ENCODE measurements at places on chromosomes 1 and 21.

GRCh38 chr21:36700295-36700970 is 1.5 kb downstream of the SIM2 start:
- no peak for DNase-seq

- no peak for DNase-seq
These were observed 40.9 kb downstream of the CYP4A11 start for GRCh38 chr1:46900401-46900800.

- DNase-seq: no peak
These were observed 93.4 kb downstream of the PRDM16 start for GRCh38 chr1:3162322-3162882.

DNA sequence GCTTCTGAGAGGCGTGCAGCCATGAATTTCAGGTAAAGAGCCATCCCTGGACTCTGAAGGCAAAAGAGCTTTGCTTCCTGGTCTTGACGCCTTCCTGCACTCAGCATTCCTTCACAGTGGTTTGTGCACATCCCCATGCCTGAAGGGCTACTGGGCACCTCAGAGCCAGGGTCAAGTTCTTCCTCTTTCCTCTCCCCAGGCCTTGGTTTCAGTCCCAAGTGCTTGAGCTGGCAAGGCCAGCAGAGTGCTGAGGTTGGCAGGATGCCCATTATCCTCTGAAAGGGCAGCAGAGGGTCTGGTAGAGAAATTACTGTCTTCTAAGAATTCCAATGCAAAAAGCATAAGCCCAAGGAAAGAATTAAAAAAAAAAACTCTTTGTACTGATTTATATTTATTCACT is 1064.9 kb downstream of the TTLL7 start:
- DNase-seq: no peak

DNA sequence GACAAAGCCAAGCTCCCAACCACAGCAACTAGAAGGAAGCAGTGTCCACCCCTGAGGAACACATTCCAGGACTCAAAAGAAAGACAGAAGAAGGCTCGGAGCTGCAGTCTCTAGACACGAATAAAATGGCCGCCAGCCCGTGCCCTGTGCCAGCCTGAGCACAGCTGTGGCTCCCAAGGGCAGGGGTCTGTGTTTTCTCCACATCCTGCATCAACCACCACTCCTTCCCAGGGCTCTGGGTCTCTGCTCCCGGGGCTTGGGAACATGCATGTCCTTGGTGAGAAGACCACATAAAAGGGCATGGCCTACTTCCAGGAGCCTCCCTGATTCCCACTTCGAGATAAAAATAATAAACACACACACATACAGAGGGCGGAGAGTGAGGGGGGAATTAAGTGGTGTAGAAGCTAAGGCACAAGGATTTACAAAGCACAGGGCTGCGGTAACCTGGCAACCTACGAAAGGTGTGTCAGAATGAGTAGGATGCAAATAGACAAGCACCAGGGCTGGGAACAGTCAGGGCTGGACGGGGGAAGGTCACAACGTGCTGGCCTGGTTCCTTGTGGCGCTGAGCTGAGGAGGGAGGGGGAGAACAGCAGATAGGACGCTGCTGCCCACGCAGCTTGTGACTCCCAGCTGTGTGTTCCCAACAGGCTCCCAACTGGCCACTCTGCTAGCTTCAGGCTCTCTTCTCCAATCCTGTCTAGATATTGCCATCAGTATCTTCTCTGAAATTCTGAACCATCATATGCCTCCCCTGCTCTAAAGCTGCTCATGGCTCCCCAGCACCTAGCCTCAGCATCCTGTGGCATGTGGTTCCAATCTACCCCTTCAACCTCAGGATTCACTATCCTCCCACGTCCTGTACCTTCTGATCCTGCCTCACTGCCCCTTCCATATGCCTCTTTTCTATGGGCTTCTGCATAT is 72.5 kb downstream of the CD34 start:
- DNase-seq: peak; percentile 56

GRCh38 chr1:200732438-200732837 is 6.3 kb upstream of the CAMSAP2 start:
- peak; percentile 49 for DNase-seq

- no peak for DNase-seq
These were observed 19.3 kb upstream of the IL22RA1 start for GRCh38 chr1:24162201-24162600.

GRCh38 chr1:162003061-162003829 is 20.4 kb downstream of the OLFML2B start:
- no peak for DNase-seq

DNA sequence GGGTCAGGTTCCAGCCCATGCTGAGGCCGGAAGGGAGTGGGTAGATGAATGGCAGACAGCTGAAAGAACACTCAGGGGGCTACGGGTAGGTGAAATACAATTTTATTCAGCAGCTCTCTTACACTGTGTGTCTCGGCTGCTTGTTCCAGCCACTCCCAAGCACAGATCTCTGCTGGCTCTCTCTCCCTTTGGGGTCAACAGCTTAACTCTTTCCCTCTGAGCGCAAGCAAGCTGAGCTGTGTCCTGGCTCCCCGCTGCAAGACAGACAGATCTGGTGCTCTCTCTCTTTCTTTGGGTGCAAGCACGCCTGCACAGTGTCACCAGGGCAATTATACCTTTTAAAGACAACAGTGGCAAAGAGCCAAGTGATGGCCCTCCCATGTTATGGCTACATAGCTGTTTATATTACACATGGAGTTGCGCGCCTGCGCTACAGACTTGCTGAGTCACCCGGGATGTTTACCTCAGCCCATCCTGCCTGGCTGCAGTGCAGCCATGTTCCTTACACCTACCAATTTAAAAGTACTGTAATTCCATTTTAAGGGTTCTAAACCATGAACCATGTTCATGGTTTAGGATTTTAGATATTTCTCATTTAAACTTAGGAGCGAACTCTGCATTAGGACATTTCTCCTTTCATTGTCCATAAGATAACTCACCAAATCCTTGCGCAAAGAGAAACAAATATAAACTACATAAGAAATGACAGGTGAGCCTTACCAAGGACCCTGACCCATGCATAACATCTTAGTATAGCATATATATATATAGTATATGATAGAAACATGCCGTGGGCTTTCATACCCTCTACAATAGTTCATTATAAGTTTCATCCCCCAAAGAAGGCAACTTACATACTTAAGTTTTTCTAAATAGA is 396.5 kb downstream of the SMYD3 start:
- peak; percentile 93 for DNase-seq

GRCh38 chr1:151992303-151993083 is 1.2 kb downstream of the S100A10 start:
- DNase-seq: peak; percentile 59

- no peak for DNase-seq
These were observed 1.2 kb downstream of the ELOVL1 start for GRCh38 chr1:43366601-43367025.

GRCh38 chr1:60108196-60108595 is 34.6 kb upstream of the C1orf87 start:
- no peak for DNase-seq

GRCh38 chr1:201275253-201275666 is 8.0 kb upstream of the PKP1 start:
- DNase-seq: peak; percentile 84

- no peak for DNase-seq
These were observed 8.5 kb downstream of the TRIM46 start for GRCh38 chr1:155182052-155182550.

DNA sequence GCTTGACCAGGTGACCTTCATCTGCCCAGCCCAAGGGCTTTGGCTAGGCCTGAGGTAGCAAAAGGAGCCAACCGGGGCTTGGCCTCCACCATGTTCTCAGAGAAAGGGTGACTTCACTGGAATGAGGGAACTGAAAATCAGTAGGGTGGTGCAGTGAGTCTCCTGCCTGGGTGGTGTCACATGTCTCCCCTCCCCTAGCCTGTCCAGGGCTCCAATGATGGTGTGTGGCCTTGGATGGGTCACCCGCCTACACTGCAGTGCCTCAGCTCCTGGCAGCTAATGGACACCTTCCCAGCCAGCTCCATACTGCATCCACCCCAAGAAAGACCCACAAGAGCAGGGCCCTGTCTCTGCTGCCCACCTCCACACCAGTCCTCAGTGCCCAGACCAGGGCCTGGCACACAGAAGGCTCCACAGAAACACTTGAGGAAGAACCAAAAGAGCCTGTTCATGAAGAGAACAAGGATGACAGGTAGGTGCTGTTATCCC is 678.7 kb downstream of the MATN1 start:
- DNase-seq: no peak

DNA sequence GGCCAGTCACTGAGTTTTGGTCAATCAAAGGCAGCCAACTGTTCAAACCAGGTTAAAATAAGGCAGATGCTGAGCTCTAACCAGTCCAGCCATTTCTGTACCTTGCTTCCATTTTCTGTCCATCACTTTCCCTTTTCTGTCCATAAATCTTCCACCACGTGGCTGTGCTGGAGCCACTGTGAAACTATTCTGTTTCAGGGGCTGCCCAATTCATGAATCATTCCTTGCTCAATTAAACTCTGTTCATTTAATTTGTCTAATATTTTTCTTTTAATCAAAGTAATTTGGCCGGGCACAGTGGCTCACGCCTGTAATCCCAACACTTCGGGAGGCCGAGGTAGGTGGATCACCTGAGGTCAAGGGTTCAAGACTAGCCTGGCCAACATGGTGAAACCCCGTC is 22.7 kb upstream of the LGALS8 start:
- no peak for DNase-seq

- DNase-seq: no peak
These were observed 13.6 kb downstream of the GRIK3 start for GRCh38 chr1:37020653-37021277.

DNA sequence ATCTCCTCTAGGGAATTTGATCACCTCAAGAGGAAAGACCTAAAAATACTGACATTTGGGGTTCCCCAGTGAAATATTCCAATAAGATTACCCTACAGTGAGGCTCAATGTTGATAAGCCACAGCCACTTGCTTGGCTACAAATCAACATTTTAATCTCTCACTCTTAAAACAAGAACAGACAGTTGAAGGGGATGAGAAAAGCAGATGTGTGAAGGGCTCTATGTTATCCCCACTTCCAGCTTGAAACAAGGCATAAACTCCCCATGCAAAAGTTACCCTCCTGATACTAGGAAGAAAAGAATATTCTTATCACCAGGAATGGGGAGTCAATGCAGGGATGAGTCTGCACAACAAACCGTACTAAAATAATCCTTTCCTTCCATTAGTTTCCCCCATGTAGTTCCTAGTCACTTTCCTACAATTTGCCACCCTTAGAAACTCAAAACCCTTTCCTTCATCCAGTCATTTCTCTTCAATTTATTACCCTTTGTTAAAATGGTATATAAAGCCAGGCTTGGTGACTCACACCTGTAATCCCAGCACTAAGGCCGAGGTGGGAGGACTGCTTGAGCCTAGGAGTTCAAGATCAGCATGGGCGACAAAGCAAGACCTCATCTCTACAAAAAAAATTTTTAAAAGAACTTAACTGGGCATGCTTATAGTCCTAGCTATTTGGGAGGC is 29.5 kb downstream of the LPGAT1 start:
- DNase-seq: no peak

GRCh38 chr1:241985787-241986186 is 13.1 kb downstream of the MAP1LC3C start:
- DNase-seq: peak; percentile 28

DNA sequence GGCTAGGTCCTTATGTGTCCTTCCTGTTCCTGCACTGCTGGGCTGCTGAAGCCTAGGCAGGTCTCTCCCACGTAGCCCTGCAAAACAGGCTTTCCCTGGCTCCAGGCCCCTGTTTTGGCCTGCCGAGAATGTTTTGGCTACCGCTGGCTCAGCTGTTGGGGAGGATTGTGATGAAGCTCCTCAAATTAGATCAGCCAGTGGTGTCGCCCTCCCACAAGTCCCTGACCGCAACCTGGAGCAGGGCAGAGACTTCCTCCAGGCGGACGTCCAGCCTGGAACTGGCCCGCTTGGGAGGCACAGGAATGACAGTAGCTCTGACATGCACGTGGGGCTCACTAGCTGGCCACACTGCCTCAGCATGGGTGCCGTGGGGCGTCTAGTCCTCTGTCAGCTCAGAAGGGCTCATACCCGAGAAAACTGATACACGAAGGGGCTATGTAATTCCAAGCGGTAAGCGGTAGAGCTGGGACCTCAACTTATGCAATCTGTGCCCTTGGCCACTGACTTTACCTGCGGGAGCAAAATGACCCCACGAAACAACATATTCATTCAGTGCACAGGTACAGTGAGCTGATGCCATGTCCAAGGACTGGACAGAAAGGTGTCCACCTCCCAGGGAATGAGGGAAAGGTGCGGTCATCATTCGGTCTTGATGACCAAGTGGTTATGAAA is 26.6 kb downstream of the DHRS3 start:
- no peak for DNase-seq

DNA sequence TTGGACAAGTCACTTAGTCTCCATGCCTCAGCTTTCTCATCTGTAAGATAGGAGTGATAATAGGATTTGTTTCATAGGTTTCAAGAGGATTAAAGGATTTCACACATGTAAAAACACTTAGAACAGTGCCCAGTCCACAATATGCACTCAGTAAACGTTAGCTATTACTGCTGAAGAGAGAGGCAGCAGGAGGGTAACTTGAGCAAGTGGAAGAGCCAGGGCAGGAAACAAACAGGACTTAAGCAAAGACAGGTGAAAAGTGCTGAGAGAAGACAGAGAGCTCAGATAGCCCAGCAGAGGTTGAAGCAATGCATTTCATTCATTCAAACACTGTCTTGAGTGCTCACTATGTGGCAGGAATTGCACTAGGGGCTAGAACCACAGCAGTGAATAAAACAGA is 21.1 kb upstream of the H3-3A start:
- DNase-seq: no peak

GRCh38 chr21:23949493-23949892 is 1657.8 kb downstream of the MRPL39 start:
- DNase-seq: no peak

- no peak for DNase-seq
These were observed 1.1 kb upstream of the KRTAP10-9 start for GRCh38 chr21:44625756-44626155.

- DNase-seq: no peak
These were observed 20.9 kb downstream of the SLC1A7 start for GRCh38 chr1:53121319-53122172.

DNA sequence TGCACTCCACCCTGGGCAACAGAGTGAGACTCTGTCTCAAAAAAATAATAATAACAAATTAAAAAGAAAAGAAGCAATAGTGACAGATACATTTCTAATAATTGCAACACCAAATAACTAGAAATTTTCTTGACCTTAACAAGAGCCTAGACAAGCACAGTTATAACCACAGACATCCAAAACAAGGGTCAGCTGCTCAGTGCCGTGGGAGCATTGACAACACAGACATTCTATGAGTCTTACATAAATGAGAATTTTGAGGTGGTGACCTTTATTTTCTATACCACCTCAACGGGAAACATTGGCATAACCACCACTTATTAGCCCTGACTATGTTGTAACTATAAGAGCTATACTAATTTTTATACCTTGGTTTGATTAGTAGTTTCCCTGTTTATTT is 156.1 kb downstream of the NR5A2 start:
- no peak for DNase-seq

- DNase-seq: no peak
These were observed 12.7 kb downstream of the PRRX1 start for GRCh38 chr1:170676628-170677027.

DNA sequence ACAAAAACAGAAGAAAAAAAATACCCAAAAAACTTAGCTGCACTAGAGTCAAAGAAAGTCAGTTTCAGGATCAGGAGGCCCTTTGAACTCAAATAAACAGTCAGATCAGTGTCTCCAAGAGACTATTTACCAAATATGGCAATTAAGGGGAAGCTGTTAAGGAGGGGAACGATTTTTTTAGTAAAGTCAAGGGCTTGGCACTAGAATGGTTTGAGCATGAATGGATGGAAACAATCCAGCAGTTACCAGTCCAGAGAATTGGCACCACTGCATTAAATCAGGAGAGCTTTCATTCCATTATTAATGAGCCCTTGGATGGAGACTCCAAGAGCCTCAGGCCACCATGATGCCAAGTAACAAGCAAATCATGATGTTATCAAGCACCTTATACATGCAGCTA is 7.2 kb downstream of the TRAPPC3 start:
- DNase-seq: no peak
